ENCODE measurements at places on chromosomes 4 and X.

DNA sequence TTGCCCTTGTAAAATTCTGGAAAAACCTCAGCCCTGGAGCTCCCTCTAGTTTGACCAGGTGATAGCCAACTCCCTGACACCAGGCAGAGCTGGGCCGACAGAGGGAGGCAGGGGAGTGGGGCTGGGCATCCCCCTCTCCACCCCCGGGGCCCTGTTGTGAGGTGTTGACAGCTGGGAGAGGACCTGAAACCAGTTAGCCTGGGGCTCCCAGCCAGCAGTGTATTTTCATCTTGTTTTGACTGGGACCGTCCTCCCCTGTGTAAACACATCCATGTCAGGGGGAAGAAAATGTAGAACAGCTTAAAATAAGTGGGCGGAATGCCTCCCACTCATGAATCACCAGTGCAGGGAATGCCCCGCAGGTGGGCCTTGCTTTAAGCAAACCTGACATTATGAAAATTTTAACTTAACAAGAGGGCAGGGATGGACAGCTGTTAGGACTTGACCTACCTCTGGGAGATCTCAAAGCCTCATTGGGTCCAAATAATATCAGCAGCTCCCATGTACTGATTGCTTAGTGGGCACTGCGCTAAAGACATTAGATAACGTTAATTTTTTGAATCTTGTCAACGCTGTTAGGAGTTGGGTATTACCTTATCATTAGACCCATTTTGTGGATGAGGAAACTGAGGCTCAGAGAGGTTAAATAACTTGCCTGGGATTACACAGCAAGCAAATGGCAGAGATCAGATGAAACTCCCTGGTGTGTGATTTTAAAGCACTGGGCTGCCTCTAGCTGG lies 45.9 kb downstream of the TSC22D3 start:
- DNase-seq, result no peak

GRCh38 chrX:41119803-41120202 lies 34.6 kb downstream of the USP9X start:
- peak; percentile 40 for DNase-seq

DNA sequence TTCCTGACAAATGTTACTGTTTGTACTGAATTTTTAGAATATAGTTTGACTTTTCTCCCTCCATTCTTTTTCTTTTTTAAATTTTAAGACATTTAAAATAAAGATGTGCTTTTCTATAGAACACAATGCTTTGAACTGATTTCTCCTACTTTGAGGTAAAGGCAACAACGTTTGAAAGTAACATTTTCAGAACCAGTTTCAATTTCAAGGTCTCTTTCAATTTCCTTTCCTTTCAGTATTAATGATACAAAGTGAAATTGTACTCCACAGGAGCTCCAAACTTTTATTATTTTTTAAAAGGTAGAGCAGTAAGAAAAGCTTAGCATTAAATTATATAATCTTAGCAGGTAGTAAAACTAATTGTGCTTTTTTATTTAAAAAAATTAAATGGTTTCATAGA lies 54.9 kb downstream of the NDST4 start:
- no peak for DNase-seq

DNA sequence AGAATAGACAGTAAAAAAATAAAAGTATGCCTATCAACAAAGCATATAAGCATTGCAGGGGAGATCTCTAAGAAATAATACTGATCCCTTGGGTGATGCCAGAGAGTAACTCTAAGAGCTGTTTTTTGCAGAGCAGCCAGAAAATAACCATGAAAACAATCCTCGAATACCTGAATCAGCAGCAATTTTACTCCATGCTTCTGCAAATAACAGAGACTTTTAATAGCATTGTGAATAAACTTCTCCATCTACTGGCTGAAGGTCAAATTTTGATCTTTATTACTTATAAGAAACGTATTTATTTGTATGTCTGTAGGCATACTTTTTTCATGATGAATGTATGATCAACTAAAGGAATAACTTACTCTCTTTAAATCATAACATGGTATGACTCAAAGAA lies 334.5 kb downstream of the GALNTL6 start:
- no peak for DNase-seq

- DNase-seq, result no peak
Observed at GRCh38 chr4:38670109-38670901, 6.3 kb downstream of the KLF3 start.
